ENCODE measurements at places on chromosomes 12 and 14.

GRCh38 chr12:4178424-4179170 lies 95.0 kb upstream of the CCND2 start:
- no peak for DNase-seq

DNA sequence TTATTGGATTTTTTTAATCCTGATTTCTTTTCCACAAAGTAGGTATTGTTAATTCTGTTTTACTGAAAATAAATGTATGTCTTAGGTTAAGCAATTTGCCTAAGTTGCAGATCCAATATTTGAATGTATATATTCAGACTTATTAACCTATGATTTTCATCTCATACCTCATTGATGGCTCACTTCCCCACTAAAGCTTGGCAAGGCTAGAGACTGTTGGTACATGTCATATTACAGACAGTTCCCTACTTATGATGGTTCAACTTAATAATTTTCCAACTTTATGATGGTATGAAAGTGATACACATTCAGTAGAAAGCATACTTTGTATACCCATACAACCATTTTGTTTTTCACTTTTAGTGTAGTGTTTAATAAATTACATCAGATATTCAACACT lies 33.2 kb upstream of the KCNH3 start:
- DNase-seq = no peak

- no peak for DNase-seq
These were observed 52.5 kb upstream of the RESF1 start for GRCh38 chr12:31906557-31907301.

DNA sequence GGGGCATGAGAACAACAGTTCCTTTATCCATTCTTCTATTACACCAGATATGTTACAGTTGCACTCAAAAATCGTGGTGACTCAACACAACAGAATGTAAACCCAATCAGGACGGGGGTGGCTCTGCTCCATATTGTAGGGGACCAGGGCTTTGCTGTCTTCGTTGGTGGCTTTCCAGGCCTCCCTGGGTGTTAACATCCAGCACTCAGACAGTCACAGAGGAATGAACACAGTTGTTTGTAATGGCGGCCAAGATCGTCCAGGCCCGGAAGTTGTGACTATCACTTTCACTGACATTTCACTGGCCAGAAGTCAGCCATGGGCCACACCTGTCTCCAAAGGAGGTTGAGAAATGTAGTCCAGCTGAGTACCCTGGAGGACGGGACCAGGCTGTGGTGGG lies 204.1 kb downstream of the CACNA1C start:
- no peak for DNase-seq

GRCh38 chr14:99029916-99030305 lies 242.1 kb downstream of the BCL11B start:
- DNase-seq = no peak

GRCh38 chr14:55913324-55914025 lies 204.7 kb upstream of the PELI2 start:
- DNase-seq = no peak

Data from stimulated activated CD4-positive, alpha-beta T cell treated with anti-CD3 and anti-CD28 coated beads, Interleukin-1b, Interleukin-23, amount 100 ng/mL, for 4 hours (primary cell).